Stimulated activated CD8-positive, alpha-beta memory T cell treated with anti-CD3 and anti-CD28 coated beads, Interleukin-2, amount 100 ng/mL, for 1 hour (primary cell): ENCODE measurements at places on chromosomes 12 and 14.

- no peak for DNase-seq
Observed at GRCh38 chr12:2198542-2198941, 145.8 kb downstream of the CACNA1C start.

DNA sequence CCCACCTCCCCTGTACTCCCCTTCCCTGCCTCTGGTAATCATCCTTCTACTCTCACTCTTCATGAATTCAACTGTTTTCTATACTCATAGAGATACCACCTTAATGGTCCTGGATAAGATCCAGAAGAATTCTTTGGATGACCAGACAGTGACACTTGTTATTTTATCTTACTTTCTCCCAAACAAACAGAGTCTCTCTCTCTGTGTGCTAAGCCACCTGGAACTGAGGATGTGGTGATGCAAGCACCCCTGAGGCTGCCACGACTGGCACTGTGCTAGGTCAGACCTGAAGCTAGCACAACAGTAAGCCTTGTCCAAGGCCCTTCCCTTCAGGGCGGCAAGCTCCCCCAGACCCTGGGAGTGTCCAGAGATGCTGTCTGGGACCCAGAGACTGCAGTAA lies 250.2 kb downstream of the C12orf50 start:
- DNase-seq = no peak

- no peak for DNase-seq
Observed at GRCh38 chr14:25050269-25051150, 563 bp upstream of the STXBP6 start.

GRCh38 chr14:68663385-68664076 lies 129.3 kb downstream of the ZFP36L1 start:
- DNase-seq = no peak

- DNase-seq = no peak
Observed at GRCh38 chr12:85698937-85699336, 137.3 kb downstream of the RASSF9 start.

DNA sequence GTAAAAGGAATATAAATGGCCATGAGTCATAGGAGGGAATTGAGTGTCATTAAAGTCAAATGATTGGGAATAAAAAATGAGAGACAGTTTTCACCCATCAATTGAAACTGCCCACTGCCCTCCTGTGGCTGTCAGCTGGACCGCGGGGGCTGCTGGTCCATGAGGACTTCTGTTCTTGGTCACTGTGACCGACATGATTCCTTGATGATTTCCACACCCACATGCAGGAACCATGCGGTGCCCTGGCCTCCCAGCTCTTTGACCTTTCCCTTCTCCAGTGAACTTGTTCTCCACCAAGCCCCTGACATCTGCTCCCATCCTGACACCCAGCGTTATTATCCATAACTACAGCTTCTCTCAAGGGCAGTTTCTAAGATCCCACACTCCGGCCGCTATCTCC lies 48.4 kb downstream of the C12orf75 start:
- DNase-seq = no peak

GRCh38 chr14:81423504-81423903 lies 23.4 kb upstream of the STON2 start:
- DNase-seq = no peak

GRCh38 chr14:95055318-95055717 lies 102.0 kb downstream of the DICER1 start:
- no peak for DNase-seq

DNA sequence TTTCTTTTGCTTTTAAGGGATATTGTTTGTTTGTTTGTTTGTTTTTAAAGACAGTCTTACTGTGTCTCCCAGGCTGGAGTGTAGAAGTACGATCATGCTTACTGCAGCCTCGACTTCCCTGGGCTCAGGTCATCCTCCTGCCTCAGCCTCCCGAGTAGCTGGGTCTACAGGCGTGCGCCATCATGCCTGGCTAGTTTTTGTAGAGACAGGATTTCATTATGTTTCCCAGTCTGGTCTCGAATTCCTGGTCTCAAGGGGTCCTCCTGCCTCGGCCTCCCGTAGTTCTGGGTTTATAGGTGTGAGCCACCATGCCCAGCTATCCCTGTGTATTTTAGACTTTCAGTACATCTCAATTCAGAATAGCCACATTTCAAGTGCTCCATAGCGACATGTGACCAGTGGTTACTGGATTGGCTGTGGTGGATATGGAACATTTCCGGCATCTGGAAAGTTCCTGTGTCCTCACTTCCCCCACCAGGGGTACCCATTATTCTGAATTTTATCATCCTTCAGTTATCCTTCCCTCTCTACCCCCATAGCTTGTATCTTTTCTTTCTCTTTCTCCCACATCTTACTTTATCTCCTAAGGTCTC lies 61.1 kb downstream of the HRK start:
- DNase-seq = no peak

- DNase-seq = no peak
Observed at GRCh38 chr14:64971491-64971942, 619 bp downstream of the RAB15 start.

GRCh38 chr12:94264736-94265485 lies 116.5 kb downstream of the PLXNC1 start:
- no peak for DNase-seq

- DNase-seq = no peak
Observed at GRCh38 chr12:3456809-3457208, 34.2 kb upstream of the PRMT8 start.

GRCh38 chr14:94747739-94748138 lies 22.2 kb downstream of the GSC start:
- DNase-seq = no peak

DNA sequence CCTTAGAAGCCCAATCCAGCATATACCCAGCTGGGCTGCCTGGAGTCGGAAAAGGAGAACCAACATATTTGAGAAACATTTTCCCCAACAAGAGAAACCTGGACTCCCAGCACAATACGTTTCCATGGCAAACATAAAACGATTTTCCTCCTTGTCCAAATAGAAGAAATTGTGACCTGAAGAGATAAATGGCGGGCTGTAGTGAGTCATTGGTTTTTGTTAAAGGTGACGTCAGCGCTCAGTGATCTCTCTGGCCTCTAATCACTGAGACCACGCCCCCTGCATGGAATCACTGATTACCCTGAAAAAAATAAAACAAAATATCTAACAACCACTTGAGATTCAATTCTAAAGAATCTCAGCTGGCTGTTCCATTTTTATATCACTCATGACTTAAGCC lies 6.0 kb downstream of the CCDC60 start:
- DNase-seq = no peak

DNA sequence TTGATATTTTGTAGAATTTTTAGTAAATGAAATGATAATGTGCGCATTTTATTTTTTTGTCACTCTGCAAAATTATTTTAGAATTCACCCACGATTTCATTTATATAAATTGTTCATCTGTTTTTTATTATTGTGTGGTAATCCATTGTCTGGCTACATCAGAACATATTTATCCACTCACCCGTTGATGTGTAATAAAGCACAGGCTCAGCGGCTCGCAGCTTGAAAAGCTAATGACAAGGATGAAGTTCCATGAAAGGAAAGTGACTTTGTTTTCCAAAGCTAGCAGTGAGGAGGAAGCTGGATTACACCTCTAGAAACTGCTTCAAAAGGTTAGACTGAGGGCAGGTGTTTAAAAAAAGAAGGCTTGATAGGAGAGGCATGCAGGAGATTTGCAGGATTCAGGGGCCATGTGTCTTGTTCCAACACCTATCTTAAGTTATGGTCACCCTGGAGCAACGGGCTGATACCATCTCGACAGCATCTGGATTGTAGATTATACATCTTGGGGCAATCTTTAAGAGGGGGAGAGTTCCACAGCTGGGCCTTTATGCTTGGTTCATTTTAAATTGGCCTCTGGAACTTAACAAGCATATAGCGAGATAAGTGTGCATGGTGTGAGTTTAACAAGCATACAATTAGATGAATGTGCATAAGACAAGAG lies 194.1 kb downstream of the TMTC3 start:
- DNase-seq = no peak

GRCh38 chr12:5187136-5187535 lies 143.5 kb downstream of the KCNA5 start:
- DNase-seq = no peak

- DNase-seq = no peak
Observed at GRCh38 chr14:106120101-106120500, 593.7 kb downstream of the TMEM121 start.

- DNase-seq = no peak
Observed at GRCh38 chr12:26043135-26044006, 81.5 kb downstream of the BHLHE41 start.

GRCh38 chr12:125742413-125742812 lies 677.2 kb downstream of the AACS start:
- DNase-seq = no peak

GRCh38 chr14:59069163-59069854 lies 119.2 kb upstream of the DAAM1 start:
- DNase-seq = no peak

DNA sequence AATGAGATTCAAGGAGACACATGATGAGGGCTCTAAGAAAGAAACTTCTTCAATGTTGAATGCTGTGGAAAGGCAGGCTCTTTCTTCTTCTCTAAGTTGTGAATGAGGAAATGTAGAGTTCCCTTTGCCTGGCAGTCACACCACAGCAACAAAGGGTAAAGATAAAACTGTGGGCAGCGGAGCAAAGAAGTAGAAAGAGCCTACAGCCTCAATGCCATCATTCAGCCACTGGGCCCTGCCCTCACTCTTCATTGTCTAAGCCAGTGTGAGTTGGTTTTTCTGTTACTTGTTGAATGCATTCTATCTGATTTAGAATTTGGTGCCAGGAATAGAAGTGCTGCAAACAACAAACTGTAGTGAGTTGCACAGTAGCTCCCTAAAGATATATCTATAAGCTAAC lies 12.2 kb downstream of the SDR9C7 start:
- no peak for DNase-seq

DNA sequence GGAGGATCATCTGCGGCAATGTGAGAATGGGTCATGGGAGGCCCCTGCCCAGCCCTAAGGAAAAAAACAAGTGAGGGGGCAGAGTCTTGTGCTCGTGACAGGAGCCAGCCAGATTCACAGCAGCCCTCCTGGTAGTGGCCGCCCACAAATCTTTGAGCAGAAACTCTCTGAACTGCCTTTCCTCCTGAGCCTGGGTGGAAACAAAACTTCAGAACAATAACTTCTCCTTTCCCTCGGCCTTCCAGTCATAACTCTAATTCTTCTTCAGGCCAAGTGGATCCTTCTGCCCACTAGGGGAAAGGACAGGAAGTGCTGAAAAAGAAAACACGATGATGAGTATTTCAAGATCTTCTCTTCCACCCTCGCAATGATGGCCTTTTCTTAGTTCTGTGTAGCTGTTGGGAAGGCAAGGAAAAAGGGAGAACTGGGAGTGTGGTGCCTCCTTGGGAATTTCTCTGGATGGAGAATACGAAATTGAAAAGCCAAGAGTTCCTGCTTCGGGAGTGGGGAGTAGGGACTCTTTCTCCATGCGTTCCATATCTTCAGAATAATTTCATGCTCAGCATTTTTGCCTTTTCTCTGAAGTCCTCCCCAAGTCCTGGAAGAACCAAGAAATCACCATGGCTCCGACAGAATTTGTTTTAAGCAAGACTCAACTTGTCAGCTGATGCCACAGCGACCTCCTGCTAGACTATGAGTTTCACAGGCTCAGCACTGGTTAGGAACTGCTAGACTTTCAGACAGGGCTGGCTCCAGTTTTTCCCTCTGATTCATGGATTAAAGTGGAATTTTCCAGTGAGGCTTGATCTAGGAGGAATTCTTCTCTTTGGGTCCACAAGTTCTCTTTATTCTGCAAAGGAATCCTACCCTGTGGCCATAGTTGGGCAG lies 188.9 kb downstream of the CAND1 start:
- DNase-seq = no peak

- DNase-seq = no peak
Observed at GRCh38 chr12:40338071-40338470, 113.3 kb downstream of the LRRK2 start.

DNA sequence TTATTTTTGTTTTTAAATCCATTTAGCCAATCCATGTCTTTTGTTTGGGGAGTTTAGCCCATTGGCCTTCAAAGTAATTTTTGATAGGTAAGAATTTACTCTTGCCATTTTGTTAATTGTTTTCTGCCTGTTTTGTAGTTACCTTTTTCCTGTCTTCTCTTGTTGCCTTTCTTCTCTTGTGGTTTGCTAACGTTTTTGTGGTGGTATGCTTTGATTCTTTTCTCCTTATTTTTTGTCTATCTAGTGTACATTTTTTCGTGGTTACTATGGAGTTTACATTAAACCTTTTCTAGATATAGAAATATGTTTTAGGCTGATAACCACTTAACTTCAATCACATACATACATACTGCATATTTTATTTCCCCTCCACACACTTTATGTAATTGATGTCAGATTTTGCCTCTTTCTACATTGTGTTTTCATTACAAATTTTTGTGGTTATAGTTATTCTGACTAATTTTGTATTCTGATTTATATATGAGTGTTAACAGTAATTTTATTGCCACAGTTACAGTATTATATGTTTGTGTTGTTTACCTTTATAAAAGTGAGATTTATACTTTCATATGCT lies 19.2 kb upstream of the PPP1R12A start:
- no peak for DNase-seq
